CD4-positive, alpha-beta T cell treated with Interleukin-4 for 1 hour (primary cell): ENCODE measurements at places on chromosomes 11 and 22.

DNA sequence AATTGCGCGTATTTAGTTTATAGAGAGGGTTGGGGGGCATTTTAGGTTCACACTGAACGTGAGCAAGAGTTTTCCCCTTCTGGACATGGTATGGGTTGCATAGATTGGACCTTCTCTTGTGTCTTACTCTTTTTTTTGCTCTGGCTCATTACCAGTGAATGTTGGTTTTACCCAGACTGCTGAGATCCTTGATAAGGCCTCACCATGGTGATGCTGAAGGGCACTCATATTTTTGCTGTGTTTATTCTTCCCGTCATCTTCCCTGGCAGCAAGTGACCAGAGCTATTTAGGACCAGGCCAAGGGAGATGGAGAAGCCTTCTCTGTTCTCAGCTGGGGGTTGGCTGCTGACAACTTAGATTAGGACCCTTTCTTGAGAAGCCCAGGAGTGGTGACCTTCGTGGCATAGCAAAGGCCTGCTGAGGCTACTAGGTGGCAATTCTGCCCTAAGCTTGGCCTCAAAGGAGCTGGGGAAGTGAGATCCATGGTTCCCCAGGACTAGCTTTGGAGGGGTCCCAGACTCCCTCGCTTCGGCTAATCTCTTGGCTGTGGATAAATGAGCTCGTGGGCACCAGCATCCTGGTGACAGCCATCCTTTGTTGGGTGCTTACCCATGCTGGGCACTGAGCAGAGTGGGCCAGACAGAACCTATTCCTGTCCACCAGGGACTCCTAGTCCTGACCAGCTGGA lies 47.3 kb downstream of the GRIK4 start:
- no peak for DNase-seq

DNA sequence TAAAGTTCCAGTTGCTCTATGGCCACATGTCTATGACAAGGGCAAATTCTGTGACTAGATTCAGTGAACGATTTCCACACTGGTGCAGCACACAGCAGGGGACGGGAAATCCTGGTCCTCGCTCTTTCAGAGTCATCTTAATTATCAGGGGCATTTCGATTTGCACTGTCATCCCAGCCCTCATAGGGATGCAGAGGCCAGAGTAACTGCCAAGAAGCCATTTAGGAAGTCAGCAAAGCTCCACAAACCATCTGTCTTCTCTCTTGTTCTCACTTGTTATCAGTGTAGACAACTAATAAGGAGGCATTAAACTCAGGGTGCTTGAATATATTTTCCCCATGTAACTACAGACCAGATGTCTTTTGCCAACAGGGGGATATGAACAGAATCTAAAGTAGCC lies 151.7 kb downstream of the STK33 start:
- no peak for DNase-seq

- DNase-seq = no peak
Observed at GRCh38 chr22:38246692-38247091, 26.1 kb downstream of the TMEM184B start.

DNA sequence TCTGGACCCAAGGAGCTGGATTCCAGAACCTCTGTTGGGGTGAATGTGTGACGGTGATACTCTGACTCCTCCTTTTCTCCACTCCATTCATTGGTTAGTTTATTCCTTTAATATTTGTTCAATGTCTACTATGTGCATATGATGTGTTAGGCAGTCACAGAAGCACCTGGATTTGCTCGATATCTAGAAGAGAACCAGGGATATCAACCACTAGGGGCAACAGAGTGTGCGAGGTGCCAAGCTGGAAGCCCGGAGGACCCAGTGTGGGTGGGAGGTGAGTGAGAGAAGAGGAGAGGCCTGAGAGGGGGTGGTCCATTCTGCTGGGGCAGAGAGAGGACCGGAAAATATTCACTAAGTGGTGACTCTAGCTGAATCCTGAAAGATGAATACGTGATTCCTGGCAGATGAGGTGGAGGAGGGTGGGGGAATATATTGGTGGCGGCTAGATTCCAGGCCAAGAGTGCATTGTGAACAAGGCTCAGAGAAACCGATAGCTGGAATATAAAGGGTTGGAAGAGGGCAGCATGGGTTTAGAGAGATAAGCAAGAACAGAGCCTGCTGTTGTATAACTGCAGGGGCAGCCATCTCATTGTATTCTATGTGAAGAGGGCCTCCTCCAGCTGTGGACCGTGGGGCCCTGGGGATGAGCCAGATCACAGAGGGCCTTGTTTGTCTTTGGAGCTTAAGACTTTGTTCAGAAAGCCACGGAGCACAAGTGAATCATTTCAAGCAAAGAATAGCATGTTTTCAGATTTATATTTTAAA lies 6.9 kb upstream of the TIMP3 start:
- DNase-seq = no peak

DNA sequence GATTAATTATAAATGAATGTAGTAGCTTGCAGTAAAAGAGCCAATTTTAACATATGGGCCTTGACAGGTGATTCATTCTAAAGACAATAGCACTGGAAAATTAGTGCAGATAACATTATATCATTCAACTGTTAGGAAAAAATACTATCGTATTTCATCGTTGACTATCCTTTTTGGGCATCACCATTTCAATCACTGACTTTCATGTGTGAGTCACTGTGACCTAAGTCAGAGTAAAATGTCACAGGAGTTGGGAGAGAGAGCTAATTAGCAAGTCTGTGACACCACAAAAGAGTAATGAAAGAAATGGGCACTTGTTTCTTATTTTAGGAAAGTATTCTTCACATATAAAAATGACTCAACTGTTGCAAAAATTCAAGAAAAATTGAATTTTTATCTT lies 253.8 kb upstream of the CNTN5 start:
- DNase-seq = no peak

DNA sequence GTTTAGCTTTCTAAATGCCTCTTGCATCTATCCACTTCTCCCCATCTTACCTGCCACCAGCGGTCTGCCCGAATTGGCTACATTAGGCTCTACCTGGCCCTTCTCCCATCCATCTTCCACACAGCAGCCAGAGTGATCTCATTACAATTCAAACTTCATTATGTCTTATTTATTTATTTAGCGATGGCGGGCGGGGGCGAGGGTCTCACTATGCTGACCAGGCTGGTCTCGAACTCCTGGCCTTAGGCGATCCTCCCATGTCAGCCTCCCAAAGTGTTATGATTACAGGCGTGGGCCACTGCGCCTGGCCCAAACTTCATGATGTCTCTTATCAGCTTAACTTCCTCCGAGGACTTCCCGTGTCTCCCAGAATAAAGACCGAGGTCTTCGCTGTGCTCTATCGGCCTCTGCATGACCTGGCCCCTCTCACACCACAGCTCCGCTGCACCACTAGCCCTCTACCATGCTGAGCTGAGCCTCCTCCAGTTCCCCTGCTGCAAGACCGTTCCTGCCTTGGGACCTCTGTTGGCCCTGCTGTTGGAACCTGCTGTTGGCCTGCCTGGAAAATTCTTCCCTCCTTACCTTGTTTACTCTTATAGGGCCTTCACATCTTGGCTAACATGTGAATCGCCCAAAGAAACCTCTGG lies 870 bp upstream of the CTTN start:
- no peak for DNase-seq

GRCh38 chr22:49321477-49322055 lies 506.1 kb downstream of the BRD1 start:
- DNase-seq = no peak

DNA sequence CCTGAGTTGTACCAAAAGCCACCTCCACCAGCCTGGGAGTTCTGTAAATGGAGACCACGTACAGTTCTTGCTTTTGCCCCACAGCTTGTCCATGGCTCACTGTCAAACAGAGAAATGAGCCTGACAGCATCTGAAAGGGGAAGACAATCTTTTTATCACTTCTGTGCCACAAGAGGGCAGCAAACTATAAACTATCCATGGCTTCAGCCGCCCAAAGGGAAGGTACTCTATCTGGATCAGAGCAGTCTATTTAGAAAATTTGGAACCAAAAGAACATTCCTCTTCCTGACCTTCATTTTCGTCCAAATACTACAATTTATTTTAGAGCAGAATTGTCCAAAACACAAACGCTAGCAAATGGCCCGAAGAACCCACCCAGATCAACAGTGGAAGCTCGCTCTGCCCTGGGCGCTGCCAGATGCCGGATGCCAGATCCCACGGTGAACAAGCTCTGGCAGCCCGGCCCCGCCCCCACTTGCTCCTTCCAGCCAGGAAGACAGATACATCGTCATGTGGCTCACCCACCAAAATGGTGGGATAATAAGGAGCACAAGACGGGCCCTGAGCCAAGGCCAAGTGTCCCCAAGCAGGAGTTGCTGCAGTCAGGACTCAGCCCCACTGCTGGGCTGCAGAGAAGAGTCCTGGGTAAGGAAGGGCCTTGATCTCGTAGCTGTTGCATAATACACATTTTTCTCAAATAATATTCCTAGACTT lies 23.9 kb upstream of the SCGB1A1 start:
- DNase-seq = peak; percentile 64

DNA sequence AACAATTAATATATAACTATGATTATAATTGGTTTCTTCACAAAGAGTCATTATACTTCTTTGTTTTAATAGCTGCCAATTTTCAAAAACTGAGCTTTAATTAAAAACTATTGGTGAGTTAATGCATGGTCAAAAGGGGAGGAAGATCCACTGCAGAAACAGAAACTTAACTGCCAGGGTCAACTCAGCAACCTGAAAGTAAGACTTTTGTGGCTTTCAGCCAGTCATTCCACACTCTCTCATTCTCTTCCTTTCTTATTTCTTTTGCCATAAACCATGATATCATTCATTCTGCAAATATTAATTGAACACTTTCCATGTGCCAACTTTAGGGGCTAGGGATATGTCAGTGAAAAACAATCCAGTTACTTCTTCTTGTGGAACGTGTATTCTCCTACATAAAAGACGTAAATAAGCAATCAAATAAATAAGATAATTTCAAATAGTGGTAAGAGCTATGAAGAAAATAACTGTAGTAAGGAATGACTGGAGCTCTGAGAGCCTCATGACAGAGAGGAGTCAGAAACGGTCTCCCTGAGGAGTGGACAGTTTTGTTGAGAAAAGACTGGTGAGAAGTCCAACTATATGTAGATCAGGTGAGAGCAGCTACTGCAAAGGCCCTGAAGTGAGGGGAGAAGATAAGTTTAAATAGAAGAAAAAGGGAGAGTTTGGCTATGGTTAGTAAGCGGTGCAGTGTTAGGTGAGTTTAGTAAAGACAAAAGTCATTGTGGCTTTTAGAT lies 130.5 kb downstream of the GRIA4 start:
- no peak for DNase-seq

GRCh38 chr22:46728470-46728869 lies 9.6 kb downstream of the CERK start:
- no peak for DNase-seq

- DNase-seq = no peak
Observed at GRCh38 chr11:130859886-130860285, 56.4 kb downstream of the SNX19 start.

- DNase-seq = peak; percentile 7
Observed at GRCh38 chr22:48740731-48741405, 1086.8 kb downstream of the BRD1 start.

GRCh38 chr11:40241524-40242051 lies 1217.9 kb downstream of the LRRC4C start:
- no peak for DNase-seq
